ENCODE measurements at places on chromosomes 3 and 15.

- DNase-seq, result no peak
These were observed 81.2 kb downstream of the PLCH1 start for GRCh38 chr3:155663467-155664212.

DNA sequence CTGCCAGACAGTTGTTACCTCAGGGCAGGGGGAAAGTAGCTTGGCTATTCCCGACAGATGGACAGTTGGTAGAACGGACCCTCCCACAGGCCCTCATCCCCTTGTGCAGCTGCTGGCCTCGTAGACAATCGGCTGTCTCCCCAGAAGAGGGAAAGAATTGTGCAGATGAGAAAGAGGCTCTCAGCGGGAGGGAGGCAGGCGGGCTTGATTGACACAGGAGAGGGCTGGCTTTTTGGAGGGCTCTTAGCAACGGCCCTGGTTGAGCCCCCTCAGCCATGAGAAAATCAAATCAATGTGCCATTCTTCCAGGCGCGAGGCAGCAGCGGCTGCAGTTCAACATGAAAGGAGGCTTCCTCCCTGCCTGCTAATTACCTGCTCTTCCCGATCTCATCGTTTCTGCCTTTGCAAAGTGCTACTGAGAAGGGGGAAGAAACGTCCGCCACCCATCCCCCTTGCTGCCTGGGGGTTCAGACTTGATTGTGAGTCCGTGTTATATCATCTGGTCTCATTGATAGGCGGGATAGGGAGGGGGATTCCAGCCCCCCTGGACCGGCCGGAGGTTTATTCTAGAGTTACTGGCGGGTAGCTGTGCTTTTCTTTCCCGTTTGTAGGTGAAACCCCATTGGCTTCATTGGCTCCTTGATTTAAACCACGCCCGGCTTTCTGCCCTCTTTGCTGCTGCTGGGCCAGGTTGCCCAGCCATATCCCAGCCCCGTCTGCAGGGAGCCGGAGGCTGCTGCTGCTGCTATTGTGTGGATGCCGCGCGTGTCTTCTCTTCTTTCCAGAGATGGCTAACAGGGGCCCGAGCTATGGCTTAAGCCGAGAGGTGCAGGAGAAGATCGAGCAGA lies at the start of gene TAGLN3:
Gene TAGLN3, plus strand, starts transcription at position 287 of the 848 bp plus-strand sequence. Its CDS starts 501 bp downstream, at position 788.
- DNase-seq, result peak; percentile 56

GRCh38 chr3:141081141-141081795 lies 30.1 kb downstream of the SPSB4 start:
- DNase-seq, result no peak

- DNase-seq, result no peak
These were observed 29.5 kb downstream of the CORO2B start for GRCh38 chr15:68608206-68608843.

DNA sequence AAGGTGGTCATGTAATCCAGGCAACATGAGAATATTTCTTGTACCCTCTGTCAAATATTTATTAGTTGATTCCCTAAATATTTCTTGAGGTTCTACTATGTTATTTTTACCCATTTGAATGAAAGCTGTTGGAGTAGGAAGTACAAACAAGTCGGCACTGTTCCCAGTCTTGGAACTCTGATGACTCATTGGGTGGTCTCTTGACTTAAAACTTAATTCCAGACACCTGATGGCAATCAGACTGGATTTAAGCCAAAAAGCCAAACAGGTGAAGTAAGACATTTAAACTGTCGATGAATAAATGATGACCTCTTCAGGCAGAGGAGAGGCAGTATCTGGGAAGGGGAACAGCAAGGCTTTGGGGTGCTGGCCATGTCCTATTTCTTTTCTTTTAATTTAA lies 22.8 kb downstream of the C2CD4A start:
- no peak for DNase-seq

DNA sequence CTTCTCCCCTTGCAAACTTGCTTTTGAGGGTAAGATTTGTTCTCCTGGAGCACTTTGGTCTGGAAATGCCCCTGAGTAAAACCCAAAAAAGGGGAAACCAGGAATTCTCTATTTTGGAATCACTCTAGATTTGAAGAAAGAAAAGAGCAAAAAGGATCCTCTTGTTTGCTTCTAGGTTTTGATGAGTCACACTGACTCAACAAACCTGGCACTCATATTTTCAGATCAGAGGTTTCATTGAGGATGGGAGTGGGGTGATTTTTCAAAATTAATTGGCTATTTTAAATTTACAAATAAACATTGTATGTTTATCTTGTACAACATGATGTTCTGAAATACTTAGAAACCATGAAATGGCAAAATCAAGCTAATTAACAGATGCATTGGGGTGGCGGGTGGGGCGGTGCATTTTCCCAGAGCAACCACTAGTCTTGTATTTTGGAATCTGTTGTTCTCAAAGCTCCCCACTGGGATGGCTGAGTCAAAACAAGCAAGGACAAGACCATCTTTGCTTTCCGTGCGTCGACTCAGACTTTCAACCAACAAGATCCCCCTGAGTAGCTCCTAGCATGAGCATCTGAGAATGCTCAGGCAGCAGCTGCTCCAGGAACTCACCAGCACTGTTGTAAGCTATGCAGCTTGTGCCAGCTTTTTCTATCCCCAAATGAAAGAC lies 451.4 kb downstream of the WDR72 start:
- DNase-seq, result no peak

GRCh38 chr15:92161039-92161670 lies 232.5 kb upstream of the ST8SIA2 start:
- DNase-seq, result no peak

GRCh38 chr3:163971861-163972260 lies 1106.4 kb downstream of the SI start:
- DNase-seq, result no peak
